ENCODE measurements at places on chromosomes 7 and 10. TPM values are rescaled to one million over a fixed set of nuclear protein-coding genes. Genes with fewer than 3 reads are reported as not detected.
A peak's percentile ranks its signal among the peaks of the same experiment; 100 is the strongest.

INPP5A gene
- 9.5 TPM for total RNA-seq

ALOX5 gene
- total RNA-seq: 7.5 TPM

PRRT4 gene
- not detected for total RNA-seq

FBXL13 gene
- total RNA-seq: not detected

SP4 gene
- total RNA-seq: 54.3 TPM

- DNase-seq: no peak
- H3K27me3 ChIP-seq: peaks cover 16% of the 10 kb centered on the region
- no peaks in the 10 kb centered on the region for H3K4me1 ChIP-seq
- H3K27ac ChIP-seq: no peak overlapping the region
- no peaks in the 10 kb centered on the region for H3K36me3 ChIP-seq
These were observed 6.6 kb downstream of the KLRG2 start for GRCh38 chr7:139476891-139477290.

- DNase-seq: peak; percentile 6
- H3K4me3 ChIP-seq: no peak overlapping the region
These were observed 67.1 kb downstream of the ADCYAP1R1 start for GRCh38 chr7:31119249-31119648.

DNA sequence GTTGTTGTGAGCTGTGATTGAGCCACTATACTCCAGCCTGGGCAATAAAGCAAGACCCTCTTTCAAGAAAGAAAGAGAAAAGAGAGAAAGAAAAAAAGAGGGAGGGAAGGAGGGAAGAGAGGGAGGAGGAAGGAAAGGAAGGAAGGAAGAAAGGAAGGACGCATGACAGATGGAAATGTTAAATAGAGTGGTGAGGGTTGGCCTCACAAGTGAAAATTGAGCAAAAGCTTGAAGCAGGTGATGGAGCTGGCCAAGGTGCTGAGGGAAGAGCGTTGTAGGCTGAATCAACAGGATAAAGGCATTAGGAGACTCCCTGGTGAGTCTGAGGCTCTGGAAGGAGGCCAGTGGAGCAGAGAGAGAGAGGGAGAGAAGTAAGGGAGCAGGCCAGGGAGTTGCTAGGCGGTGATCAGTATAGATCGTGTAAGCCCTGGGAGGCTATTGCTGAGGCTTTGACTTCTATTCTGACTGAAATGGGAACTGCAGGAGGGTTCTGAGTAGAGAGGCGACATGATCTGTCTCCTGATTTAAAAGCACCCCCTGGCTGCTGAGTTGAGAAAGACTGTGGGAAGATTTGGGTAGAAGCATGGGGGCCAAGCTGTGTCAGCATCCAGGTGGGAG is 26.5 kb upstream of the TMEM248 start:
- H3K4me3 ChIP-seq: no peak overlapping the region
- no peaks in the 10 kb centered on the region for H3K27me3 ChIP-seq
- no peak for DNase-seq
- H3K4me1 ChIP-seq: no peaks in the 10 kb centered on the region

GRCh38 chr7:142901426-142902259 is 16.1 kb upstream of the TRPV6 start:
- no peak overlapping the region for H3K4me3 ChIP-seq
- H3K4me1 ChIP-seq: no peaks in the 10 kb centered on the region
- no peak overlapping the region for H3K27ac ChIP-seq
- no peak for DNase-seq
- no peaks in the 10 kb centered on the region for H3K36me3 ChIP-seq
- H3K27me3 ChIP-seq: peaks cover 20% of the 10 kb centered on the region

DNA sequence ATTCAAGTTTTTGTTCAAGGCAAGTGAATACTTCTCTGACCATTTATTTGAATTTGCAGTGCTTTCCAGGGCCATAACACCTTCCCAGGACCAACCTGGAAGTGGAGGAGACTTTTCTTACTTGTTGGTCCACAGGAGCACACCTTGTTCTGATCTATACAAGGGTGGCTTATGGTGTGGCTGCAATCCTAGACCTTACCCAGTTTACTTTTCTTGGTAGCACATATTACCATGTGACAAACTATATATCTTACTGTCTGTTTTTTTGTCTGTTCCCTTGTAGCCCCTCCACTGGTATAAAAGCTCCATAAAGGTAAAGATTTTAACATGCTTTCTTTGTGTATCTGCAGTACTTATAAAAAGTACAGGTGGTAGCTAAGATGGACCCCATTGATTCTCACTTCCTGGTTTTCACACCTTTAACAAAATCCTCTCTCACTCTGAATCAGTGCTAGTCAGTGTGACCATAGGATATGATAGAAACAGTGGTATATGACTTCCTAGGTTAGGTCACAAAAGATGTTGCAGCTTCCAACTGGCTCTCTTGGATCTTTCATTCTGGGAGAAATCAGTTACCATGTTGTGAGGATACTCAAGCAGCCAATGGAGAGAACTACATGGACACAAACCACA is 5.6 kb upstream of the ASB4 start:
- no peak for DNase-seq
- H3K4me3 ChIP-seq: no peak overlapping the region
- peaks cover 8% of the 10 kb centered on the region for H3K27me3 ChIP-seq
- H3K27ac ChIP-seq: no peak overlapping the region

DNA sequence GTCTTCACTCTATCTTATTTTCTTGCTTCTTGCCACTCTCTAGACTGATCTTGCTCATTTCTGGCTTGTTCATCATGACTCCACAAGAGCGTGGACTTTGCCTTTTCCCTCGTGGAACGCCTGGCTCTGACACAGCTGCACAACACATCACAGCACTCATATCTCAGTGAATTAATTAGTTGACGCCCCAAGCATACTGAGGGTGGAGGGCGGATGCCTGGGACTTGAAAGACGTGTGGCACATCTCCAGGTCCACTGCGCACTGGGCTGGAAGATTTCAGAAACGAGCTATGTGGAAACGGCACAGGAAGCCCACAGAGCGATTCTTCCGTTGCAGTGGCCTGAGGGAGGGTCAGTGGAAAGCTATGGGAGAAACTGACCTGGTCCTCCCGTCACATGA is 23.6 kb upstream of the PLEKHA1 start:
- no peaks in the 10 kb centered on the region for H3K36me3 ChIP-seq
- no peaks in the 10 kb centered on the region for H3K4me1 ChIP-seq
- no peak for DNase-seq
- H3K27ac ChIP-seq: no peak overlapping the region

DNA sequence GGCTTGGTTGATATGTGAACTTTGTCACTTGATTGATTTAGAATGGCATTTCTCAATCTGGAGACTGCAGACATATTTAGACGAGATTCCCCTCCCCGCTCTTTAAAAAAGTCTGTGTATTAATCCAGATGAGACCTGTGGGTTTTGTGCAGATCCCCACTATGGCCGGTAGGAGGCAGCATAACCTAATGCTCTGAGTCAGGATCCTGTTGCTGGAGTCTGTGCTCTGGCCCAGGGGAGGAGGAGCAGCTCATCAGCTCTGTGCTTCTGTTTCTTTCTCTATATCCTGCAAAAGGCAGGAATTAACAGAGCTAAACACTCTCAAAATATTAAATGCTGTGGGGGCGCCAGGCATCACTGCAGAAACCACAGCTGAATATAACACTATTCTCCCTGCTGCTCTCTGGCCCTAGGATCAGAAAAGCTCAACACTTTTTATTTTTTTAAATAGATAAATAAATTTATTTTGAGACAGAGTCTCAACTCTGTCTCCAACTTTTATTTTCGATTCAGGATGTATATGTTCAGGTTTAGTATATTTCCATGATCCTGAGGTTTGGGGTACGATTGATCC is 23.9 kb upstream of the SEPHS1 start:
- peak; percentile 72 for DNase-seq
- no peak overlapping the region for H3K4me3 ChIP-seq
- peaks cover 2% of the 10 kb centered on the region for H3K27me3 ChIP-seq
- H3K4me1 ChIP-seq: no peaks in the 10 kb centered on the region
- H3K27ac ChIP-seq: no peak overlapping the region

DNA sequence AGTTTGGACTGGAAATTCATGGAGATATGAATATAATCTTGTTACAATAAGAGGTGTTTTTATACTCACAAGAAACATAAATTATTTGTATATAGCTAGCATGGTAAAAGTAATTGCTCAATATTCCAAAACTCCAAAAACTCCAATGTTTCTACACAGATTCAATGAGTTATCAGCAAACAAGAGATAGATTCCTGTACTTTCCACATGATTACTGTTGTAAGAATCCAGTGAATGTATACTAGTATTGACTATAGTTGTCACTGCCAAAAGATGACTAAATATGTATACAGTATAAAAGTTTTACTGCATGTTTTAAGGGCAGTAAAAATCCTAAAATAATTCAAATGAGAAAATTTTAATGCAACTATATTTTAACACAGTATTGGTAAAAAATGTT is 10.7 kb downstream of the ATOH7 start:
- peaks cover 4% of the 10 kb centered on the region for H3K27me3 ChIP-seq
- H3K36me3 ChIP-seq: no peaks in the 10 kb centered on the region
- H3K4me1 ChIP-seq: no peaks in the 10 kb centered on the region

DNA sequence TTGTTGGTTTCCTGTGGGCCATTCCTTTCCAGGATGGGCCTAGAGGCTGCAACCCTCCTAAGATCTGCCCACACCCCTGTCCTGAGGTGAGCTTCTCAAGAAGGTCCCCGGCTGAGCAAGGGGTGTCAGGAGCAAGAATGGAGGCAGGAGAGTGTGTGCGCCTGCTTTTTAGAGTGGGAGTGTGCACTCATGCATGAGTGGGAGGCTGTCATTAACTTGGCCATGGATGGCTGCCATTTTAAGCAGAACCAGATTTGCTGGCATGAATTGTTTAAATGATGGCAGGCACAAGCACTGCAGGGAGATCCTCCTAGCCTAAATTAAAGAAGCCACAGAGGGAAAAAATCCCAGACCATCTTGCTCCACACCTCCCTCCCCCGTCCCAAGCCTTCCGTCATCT is 2.9 kb upstream of the SGPL1 start:
- DNase-seq: no peak
- H3K4me1 ChIP-seq: peaks cover 17% of the 10 kb centered on the region
- no peak overlapping the region for H3K4me3 ChIP-seq
- peaks cover 5% of the 10 kb centered on the region for H3K36me3 ChIP-seq
- no peaks in the 10 kb centered on the region for H3K27me3 ChIP-seq

GRCh38 chr7:141097430-141097829 is 23.6 kb downstream of the TMEM178B start:
- no peaks in the 10 kb centered on the region for H3K36me3 ChIP-seq
- no peak overlapping the region for H3K27ac ChIP-seq
- no peaks in the 10 kb centered on the region for H3K4me1 ChIP-seq

GRCh38 chr7:40072268-40072667 is 62.2 kb downstream of the MPLKIP start:
- H3K36me3 ChIP-seq: no peaks in the 10 kb centered on the region
- H3K27me3 ChIP-seq: no peaks in the 10 kb centered on the region
- no peak overlapping the region for H3K27ac ChIP-seq
- no peak overlapping the region for H3K4me3 ChIP-seq
- no peaks in the 10 kb centered on the region for H3K4me1 ChIP-seq

DNA sequence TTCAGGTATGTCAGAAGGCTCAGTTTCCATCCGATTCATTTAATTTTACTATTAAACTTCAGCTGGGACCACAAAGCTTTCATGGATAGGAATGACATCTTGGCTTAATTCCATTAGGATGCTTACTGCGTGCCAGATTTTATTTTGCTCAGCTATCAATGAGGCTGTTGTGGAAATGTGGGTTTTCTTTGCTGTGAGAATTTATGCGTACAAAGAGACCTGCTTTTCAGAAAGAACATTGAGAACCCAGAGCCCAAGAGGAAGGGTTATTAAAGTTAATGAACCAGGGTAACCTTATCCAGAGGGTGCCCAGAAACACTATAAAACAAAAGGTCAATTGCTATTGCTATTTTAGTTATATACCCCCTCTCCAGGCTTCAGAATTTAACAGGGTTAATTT is 98.3 kb downstream of the MKLN1 start:
- no peaks in the 10 kb centered on the region for H3K27me3 ChIP-seq
- H3K27ac ChIP-seq: no peak overlapping the region
- peaks cover 9% of the 10 kb centered on the region for H3K36me3 ChIP-seq
- DNase-seq: no peak
- H3K4me3 ChIP-seq: no peak overlapping the region

DNA sequence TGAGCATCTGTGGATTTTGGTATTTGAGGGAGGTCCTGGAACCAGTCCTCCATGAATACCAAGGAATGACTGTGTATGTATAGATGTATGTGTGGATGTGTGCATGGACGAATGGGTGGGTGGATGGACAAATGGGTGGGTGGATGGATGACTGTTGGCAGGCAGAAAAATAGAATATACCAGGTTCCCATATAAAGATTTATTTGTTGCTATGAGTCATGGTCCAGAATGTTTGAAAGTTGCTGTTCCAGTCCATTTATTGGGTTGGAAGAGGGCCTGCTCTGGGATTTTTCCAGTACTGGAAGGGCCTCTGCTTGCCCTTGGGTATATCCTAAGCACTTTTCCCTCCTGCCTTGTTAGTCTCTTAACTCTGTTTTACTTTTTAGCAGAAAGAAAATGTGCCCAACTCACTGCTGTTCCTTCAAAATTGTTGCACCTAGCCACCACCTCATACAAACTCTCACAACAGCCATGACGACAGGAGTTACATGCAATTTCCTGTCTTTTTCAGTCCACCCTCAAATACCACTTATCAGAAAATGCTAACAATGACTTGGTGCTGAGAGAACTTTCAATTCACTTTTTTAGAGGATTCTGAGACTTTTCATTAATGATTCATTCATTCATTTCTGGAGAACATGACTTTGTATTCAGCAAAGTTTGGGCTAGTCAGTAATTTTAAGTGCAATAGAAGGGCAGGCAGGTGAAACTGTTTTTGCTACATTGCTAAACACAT is 108.1 kb downstream of the EEPD1 start:
- peaks cover 14% of the 10 kb centered on the region for H3K4me1 ChIP-seq
- H3K4me3 ChIP-seq: no peak overlapping the region
- DNase-seq: no peak
- H3K27ac ChIP-seq: no peak overlapping the region
- peaks cover 2% of the 10 kb centered on the region for H3K27me3 ChIP-seq

GRCh38 chr10:14723052-14723689 is 51.5 kb downstream of the FAM107B start:
- no peak overlapping the region for H3K4me3 ChIP-seq
- peaks cover 16% of the 10 kb centered on the region for H3K4me1 ChIP-seq
- DNase-seq: peak; percentile 22
- no peaks in the 10 kb centered on the region for H3K27me3 ChIP-seq
